ENCODE measurements at places on chromosomes 6 and 20.
A peak's percentile ranks its signal among the peaks of the same experiment; 100 is the strongest.

DNA sequence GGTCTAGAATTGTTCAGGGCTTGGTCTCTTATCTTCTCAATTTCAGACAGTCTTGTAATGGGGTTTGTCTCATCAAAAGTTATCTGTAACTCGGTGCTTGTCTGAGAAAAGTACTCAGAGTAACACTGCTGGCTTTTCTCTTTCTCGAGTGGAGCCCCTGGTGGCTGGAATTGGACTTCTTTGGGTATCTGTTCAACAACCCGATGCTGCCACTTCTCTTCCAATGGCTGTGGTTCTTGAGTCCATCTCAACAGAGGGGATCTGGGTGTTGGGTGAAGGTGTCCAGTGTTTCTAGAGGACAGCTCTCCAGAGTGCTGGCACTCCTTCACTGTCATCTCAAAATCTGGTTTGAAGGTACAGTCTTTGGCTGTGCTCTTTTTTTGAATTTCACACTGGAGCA is 24.6 kb downstream of the DST start:
- DNase-seq = no peak

- no peak for DNase-seq
Observed at GRCh38 chr6:118899948-118900347, 6.0 kb downstream of the ASF1A start.

DNA sequence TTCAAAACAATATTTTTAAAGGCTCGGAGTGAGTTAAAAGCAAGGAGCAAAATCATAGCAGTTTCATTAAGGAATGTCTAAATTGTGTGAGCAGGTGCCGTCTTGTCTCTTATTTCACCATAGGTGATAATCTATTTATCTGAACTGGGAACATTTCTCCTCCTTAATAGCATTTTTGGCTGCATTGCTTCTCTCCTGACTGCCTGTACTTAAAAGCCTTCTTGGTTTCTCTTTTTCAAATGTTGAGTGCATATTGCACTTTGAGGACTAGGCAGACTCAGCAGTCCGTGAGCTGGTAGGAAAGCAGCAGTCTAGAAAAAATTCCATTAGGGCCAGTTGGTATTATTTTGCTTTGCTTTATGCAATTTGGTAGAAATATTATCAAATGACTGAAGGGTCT is 645.9 kb downstream of the GRIK2 start:
- DNase-seq = no peak

DNA sequence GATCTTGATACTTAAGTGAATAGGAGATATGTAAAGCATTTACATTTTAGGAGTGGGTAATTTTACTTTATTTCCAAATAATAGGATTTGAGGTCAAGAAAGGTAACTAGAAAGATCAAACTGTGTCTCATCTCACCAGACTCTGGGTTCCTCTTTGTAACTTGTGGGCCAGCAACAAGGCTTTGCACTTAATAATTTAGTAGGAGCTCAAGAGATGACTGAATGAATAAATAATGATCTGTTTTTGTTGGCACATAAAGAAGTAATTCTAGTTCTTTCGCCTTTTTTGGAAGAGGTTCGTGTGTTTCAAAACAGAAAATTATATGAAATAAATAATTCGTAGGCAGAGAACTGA is 67.4 kb upstream of the FABP7 start:
- DNase-seq = no peak

GRCh38 chr20:36773107-36773596 is 411 bp downstream of the DSN1 start:
- DNase-seq = no peak

DNA sequence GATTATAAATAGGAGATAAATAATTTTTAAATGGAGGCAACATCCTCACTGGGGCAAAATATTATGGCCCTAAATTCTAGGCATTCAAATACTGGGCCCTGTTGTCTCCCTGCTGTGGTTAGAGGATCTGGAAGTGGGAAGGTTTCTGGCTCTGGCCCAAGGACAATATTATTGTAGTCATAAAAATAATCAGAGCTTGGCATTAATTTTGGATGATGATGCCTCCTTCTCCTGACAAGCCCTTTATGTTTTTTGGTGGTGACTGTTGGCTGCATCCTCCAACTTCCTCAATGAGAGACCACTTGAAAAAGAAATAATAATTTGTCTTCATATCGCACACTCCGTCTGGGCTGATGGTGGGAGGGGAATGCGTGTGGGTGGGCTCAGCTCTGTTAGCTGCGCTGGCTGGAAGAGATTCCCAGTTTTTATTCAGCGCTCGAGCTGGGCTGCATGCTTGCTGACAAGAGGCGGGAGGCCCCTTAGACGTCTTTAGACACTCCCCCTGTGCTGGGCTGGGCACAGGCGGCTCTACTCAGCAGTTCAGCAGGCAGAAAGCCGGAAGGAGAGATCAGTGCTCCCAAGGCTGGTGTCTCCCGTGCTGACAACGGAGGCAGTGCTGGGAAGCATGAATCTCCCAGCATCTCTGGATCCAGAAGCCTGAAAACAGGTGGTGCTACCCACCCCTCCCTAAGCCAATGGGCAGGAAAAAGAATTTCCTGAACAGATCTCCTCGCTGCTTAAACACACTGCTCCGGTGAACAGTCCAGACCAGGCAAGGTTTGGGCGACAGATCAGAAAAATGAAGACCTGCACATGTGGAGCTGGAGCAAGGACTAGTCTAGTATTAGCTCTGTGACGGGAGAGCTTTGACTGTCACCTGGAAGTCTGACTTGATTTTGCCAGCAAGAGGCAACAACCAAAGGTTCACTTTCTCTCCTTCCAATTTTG is 97.7 kb downstream of the SYCP2 start:
- peak; percentile 47 for DNase-seq

DNA sequence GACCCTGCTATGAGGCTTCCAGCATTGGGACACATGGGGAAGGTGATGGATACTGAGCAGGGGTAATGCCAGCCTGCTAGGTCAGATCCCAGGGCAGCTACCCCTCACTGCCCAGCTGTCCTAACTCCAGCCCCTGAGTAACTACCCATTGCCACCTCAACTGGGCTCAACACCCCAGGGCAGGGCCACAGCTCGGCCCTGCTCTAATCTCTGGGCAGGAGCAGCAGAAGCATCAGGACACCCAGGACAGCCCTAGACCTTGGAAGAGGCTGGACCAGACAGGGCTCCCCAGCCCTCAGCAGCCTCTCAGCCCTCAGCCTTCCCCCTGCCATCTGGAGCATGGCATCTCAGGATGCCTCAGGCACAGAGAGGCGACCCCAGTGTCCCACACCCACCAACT is 67.4 kb upstream of the TOP1 start:
- DNase-seq = no peak

DNA sequence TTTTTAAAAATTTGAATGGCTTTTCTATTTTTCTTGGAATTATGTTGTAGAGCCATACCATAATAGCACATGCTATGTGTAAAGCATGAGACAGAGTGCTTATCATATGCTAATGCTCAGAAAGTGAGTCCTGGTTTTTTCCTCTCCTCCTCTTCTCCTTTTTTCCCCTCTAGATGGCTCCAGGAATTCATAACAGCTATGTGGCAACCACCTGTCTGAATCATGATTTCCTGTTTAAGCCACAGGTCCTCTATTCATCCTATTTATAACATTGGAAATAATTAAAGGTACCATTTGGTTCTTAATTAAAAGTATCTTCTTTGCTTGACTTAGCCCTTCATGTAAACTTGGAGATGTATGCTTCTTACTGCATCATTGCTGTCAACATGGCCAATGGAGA is 260.0 kb upstream of the MAP3K7 start:
- no peak for DNase-seq

DNA sequence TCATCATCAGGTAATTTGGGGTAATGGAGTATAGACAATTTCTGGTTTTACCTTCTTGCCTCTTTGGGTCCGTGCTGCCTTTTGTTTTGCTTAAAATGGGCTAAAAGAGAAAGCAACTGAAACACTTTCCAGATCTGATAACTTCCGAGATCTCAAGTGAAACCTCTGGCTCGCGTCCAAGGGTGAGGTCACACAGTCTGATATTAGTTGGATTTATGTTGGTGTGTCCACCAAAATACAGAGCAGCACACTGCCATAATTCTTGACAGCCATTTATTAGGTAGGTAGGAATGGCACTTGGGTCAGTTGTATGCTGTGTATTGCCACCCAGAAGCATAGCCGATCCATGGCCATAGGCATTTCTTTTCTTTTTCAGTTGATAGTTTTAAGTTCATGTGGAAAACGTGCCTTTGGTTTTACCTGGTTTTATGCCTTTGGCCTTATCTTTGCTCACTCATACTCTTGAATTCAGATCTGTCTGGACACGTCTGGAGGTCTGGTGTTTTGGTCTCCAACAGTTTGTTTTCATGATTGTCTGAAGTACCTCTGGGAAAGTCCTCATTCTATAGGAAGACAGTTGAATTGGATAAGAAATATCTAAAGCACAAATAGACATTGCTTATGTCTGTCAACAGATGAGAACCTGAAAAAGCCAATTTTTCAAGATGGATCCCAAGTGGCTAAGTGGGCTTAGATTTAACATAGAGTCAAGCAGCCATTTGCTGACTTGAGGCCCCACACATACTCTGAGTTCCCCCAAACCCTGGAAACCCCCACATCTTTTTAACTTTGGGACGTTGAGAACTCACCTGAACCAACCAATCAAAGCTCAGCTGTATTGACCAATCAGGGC is 320.8 kb downstream of the SOX4 start:
- no peak for DNase-seq

Data from COLO829 (cell line).